ENCODE measurements at places on chromosomes 2 and 18.

DNA sequence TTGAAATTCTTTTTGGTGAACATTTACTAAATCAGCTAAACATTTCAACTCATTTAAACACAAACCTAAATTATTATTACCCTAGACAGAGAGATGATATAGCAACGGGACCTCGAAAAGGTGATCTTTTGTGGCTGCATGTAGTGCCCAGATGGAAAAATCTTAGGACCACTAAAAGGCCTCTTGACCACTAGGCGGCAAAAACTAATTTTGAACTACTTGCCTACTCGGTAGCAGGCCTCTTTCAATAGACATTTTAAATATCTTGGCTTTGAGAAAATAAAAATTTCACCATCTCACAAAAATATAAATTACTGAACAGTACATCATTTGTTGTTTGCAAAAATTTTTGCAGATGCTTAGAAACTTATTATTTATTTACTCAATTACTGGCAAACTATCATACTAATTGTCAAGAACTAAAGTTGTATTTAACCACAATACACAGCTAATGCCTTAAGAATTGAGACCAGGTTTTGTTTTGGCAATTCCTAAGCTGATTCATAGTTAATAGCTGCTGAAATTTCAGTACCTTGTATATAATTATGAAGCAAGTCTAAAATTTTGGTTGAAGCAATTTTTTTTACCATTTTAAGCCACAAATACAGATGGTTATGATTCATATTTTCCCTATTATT lies 9.4 kb downstream of the COL3A1 start:
- no peak for DNase-seq

DNA sequence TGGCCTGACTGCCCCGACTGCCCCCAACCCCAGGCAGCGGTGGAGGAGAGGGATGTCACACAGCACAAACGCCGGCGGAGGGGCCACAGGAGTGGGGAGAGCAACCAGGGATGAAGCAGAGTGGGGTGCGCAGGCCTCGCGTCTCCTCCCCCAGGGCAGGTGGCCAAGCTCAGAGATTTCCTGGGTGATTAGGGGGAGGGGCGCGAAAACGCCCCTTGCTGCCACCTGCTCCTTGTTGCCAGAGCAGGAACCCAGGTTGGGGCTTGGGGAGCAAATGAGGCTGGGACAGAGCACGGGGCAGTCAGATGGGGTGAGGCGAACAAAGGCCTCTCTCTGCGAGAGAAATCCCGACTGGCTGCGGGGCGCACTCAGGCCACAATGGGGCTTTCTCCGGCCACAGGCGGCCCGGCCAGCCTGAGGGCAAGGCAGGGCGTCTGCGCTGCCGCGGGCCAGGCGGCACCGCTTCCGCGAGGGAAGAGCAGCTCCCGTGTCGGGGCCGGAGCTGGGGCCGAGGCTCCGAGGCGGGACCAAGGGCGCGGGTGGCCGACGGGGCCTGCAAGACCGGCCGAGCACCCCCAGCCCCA lies 11.5 kb downstream of the TEX44 start:
- DNase-seq, result no peak

DNA sequence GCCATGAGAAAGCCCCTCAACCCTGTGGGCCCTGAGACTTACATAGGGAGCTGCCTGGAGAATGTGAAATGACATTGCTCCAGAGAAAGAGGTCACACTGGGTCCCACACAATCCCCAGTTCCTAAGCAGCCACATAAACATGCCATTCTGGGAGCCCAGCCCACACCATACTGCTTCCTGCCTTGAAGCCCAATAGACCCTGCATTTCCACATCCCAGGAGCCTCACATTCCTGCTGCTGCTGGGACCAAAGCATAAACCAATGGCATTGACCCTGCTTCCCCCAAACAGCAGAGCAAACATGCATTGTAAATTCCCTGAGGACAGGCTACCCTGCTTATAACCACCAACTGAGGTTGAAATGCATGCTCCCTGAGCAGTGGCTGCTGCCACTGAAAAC lies 1117.6 kb upstream of the SLC39A10 start:
- no peak for DNase-seq

DNA sequence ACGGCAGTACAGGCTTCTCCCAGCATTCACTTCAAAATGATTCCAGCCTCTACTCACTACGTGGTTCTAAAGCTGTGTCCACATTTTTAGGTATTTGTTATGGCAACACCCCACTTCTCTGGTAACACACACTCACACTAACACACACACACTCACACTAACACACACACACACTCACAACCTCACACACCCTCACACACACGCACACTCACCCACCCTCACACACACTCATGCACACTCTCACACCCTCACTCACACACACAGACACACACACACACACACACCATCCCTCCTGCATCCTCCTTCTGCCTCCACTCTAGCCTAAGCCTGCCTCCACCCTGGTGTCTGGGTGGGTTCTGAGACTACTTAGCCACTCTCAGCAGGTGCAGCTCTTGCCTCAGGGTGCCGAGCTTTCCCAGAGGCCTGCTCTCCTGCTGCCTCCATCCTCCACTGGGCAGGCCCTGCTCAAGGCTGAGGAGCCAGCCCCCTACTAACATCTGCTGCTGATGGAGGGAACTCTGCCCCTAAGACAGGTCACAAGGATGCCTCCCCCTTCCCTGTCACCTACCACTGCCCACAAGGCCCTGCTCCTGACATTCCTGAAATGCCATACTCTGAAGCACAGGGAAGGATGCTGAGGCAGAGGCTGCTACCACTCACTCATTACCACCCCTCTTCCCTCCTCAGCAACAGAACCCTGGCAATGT lies 63.9 kb downstream of the NCAPH start:
- no peak for DNase-seq

DNA sequence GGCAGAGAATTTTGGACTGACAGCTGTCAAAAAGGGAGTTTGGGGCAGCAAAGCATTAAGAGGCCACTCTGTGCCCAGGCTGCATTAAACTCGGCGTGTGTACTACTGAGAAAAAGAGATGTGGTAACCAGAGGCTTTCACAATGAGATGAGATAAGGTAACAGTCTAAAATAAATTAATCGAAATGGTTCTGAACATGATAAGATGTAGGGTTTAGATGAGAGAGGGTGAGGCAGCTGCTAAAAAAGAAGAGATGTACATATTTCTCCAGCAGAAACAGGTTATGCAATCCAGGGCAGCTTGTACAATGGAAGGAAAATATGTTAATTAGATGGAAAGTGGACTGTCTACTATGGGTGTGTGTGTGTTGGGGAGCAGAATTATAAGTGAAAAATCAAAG lies 39.2 kb upstream of the ACTR3 start:
- DNase-seq, result no peak

GRCh38 chr2:16394072-16394985 lies 271.3 kb downstream of the CYRIA start:
- no peak for DNase-seq

DNA sequence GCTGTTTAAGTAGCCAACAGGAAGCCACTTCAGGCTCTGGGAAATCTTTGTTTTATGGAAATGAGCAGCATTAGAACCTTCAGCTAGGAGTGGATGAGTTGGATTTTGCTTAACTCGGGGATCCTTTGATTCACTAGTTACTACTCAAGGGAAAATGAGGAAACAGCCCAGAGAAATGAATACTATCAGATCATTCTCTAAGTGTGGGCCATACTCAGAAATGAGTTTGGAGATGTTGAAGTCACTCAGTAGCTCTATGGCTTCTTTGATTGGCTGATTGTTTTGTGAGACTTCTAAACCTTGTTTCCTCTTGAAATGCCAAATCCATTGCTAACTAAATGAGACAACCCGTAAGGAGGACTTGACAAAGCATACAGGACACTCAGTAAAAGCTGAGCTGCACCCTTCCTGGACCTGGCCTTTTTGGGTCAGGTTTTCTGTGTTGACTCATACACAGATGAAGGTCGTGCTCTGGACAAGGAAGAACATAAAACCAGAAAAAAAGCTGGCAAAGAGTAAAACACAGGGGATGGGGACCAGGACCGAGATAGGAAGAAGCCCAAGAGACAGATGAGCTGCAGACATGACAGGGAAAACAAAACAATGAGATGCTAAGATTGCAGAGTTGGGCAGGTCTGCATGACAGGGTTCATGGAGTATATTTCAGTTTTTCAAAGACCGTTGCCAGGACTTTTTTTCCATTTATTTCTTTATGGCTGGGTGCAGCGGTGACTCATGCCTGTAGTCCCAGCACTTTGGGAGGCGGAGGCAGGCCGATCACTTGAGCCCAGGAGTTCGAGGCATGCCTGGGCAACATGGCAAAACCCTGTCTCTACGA lies 41.6 kb downstream of the INO80C start:
- no peak for DNase-seq

DNA sequence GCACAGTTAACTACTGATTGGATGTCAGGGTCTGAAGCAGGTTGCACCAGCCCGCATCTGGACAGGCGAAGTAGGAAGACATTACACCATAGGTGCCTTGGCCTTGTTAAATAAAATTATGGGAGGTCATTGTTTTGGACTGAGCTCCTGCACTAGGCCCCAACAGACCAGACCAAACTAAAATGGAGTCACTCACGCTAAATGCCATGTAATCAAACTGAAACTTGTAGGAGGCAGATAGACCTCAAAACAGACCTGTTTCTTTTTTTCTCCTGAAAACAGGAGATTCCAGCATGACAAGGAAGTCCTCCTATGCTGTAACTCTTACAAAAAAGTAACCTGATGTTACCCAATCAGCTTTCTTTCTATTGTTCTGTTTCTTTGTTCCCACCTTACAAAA lies 15.5 kb upstream of the NFU1 start:
- DNase-seq, result no peak

GRCh38 chr2:40240070-40240469 lies 211.8 kb downstream of the SLC8A1 start:
- DNase-seq, result no peak

DNA sequence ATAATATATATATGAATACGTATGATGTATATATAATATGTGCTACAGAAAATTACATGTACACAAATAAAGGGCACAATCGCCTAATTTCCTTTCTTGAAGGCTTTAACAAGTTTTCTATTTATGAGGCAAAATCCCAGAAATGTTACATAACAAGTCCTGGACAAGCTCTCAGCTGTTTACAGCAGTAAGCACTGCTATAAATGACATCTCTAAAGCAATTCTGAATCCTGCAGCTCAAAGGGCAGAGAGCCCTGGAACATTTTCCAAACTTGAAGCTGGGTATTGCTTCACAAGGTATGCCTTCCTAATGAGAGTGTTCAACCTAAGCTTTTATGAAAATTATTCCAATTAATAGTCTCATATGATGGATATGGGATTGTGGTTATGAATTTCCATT lies 222.3 kb upstream of the GCFC2 start:
- DNase-seq, result no peak

DNA sequence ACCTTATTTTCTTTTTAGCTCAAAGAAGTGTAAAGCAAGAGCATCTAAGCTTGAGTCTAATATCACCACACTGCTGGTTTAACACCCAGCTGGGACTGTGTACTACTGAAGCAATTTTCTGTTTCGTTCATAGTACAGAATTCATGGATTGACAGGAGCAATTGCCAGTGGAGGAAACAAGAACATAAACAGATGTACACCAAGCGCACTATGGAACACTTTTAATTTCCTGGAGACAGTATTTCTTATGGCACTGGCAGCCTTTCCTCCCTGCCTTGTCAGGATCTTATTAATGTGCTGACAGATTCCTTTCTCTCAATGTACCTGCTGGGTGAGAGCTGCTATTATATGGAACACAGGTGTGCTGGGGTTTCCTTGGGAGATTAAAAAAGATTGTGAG lies 4.2 kb upstream of the LANCL1 start:
- DNase-seq, result no peak

DNA sequence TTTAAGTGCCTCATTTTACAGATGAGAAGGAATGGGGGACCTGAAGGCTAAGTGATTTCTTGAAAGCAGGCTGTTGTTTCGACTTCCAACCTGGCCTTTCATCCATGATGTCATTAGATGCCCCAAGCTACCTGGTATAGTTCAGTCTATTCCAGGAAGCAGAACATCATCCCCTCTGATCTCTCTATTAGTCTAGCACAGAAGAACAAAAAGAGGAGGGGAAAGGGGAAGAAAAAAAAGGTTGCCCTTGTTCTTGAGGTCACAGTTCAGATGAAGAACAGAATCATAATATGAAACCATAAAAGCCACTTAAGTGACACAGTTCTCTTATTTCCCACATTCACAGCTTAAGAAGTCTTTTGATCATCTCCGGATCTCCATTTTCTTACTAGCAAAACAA lies 386.2 kb upstream of the HNRNPA3 start:
- no peak for DNase-seq

DNA sequence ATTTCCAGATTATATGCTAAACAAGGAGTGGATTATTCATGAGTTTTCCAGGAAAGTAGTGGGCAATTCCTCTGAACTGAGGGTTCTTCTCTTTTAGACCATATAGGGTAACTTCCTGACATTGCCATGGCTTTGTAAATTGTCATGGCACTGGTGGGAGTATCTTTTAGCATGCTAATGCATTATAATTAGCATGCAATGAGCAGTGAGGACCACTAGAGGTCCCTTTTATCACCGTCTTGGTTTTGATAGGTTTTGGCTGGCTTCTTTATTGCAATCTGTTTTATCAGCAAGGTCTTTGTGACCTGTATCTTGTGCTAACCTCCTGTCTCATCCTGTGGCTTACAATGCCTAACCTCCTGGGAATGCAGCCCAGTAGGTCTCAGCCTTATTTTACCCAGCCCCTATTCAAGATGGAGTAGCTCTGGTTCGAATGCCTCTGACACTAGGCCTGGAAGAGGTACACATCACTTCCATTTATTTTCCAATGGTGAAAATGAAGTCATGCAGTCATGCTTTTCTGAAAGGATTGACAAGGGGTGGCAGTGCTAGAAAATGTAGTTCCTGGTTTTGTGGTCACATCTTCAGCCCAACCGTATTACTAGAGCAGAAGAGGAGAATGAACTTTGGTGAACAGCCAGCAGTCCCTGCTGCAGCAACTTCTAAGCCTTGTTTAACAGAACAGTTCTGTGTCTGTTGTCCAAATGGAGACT lies 26.6 kb upstream of the ITGA4 start:
- no peak for DNase-seq

GRCh38 chr18:14189858-14190257 lies 57.6 kb upstream of the ZNF519 start:
- DNase-seq, result no peak

- DNase-seq, result no peak
Measured at GRCh38 chr2:157231476-157231875, 26.0 kb upstream of the GALNT5 start.

- DNase-seq, result no peak
Measured at GRCh38 chr2:88201811-88202169, 31.6 kb downstream of the THNSL2 start.

DNA sequence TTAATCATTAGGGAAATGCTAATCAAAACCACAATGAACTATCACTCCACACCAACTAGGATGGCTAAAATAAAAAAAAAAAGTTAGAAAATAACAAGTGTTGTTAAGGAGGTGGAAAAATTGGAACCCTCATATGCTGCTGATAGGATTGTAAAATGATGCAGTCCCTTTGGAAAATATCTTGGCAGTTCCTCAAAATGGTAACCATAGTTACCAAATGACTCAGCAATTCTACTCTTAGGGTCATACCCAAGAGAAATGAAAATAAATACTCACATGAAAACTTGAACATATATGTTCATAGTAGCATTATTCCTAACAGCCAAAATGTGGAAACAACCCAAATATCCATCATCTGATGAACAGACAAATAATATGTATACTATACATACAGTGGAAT lies 15.7 kb upstream of the ACVR2A start:
- DNase-seq, result no peak

Measured in activated T-helper 1 cell treated with Interleukin-2 at 50 U/mL for 16 hours (primary cell).